ENCODE measurements at places on chromosomes 12 and 14.

- DNase-seq = peak; percentile 39
Observed at GRCh38 chr12:132489078-132489601, 811 bp upstream of the FBRSL1 start.

GRCh38 chr14:95480109-95480886 is 36.2 kb downstream of the SYNE3 start:
- no peak for DNase-seq

DNA sequence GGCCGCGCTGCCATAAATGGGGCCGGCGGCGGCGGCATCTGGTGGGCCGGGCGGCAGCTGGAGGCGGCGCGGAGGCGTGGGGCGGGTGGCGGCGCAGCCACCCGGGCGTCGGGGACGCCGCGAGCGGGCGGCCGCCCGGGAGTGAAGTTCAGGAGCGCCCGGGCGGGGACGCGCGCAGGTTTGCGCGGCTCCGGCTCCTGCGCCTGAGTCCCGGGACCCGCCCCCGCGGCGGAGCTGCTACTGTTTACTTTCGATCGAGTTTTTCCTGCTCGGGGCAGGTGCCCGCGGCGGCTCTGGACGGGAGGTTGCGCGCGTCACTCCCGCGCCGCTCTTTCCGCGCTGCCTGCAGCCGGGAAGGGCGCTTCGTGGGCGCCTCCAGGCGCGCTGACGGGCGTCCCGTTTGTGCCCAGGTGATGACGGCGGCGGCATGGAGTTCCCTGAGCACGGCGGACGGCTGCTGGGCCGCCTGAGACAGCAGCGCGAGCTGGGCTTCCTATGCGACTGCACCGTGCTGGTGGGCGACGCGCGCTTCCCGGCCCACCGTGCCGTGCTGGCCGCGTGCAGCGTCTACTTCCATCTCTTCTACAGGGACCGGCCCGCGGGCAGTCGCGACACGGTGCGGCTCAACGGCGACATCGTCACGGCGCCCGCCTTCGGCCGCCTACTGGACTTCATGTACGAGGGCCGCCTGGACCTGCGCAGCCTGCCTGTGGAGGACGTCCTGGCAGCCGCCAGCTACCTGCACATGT is at the start of gene ZBTB42:
Gene ZBTB42, plus strand, starts transcription at position 331 of the 749 bp plus-strand sequence. Its CDS starts 97 bp downstream, at position 428.
- no peak for DNase-seq

- DNase-seq = no peak
Observed at GRCh38 chr12:20800160-20800559, 10.3 kb upstream of the SLCO1B3 start.

GRCh38 chr14:92690171-92691011 is 58.0 kb downstream of the LGMN start:
- no peak for DNase-seq

DNA sequence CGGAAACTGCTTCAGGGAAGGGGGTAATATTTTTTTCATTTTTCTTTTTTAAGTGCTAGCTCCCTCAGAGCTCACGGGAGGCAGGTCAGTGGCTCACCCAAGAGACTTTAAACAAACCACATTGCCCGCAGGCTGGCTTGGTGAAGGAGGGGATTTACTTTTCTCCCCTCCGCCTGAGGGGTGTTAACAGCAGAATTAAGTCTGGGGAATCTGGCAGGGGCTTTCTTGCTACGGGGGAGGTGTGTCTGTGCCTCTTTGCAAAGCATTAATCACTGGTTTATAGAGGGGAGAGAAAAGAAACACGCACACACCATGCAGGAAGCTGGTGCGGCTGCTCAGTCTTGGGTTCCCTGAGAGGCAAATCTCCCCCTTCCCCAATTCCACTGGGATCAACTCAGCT is 26.2 kb upstream of the TBX3 start:
- no peak for DNase-seq

GRCh38 chr12:69688471-69689427 is 10.4 kb downstream of the BEST3 start:
- no peak for DNase-seq

DNA sequence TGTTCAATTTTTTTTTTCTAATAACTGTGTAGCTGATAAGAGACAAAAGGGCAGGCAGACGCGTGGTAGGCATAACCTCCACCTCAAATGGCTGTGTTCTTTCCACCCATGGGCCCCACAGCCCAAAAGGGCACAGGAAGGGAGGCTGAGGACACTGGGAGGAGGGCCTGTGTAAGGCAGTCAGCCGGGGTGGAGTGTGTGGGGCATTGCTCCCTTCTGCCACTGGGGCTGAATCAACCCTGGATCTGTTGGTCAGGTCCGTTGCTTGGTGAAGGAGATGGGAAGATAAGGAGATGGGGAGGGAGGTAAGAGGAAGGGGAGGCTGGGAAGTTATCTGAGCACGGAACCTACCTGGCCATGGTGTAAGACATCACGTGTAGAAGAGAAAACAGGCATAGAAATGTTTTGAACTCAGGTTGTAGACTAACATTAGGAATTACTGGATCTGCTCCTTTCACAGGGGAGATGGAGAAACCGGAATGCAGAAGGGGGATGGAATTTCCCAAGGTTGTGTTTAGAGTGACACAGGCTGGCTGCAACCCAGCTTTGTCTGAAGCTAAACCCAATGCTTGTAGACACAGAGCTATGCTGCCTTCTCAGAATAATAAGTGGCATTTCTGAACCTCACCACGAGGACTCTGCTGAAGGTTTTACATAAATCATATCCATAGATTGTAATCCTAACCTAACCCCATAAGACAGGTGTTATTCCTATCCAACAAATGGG is 138.5 kb upstream of the NOS1 start:
- DNase-seq = no peak

DNA sequence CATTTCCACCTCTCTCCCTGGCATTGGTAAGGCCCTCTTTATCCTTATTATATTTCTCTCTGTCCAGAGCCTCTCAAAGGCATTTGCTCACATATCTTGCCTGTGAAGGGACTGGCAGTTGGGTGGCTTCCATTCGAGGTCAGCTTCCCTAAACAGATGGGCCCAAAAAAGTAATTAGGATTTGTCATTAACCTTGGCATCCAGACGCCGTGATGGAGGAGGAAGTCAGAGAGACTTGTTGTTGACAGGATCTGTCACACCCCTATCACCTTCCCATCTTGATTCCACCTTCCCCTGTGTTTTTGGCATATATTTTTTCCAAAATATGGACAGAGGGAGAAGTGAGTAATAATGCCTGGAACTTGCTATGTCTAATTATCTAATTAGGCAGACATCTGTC is 54.0 kb upstream of the OAS1 start:
- no peak for DNase-seq

GRCh38 chr14:37202812-37203211 is 5.1 kb downstream of the MIPOL1 start:
- no peak for DNase-seq

- no peak for DNase-seq
Observed at GRCh38 chr12:91897025-91897515, 248.6 kb downstream of the BTG1 start.

- DNase-seq = no peak
Observed at GRCh38 chr12:15532364-15532977, 210.2 kb downstream of the PTPRO start.

- no peak for DNase-seq
Observed at GRCh38 chr12:6097411-6097810, 27.1 kb downstream of the VWF start.

GRCh38 chr12:101992091-101992490 is 69.7 kb downstream of the WASHC3 start:
- DNase-seq = no peak

- DNase-seq = no peak
Observed at GRCh38 chr12:53063708-53064612, 14.1 kb downstream of the TNS2 start.

DNA sequence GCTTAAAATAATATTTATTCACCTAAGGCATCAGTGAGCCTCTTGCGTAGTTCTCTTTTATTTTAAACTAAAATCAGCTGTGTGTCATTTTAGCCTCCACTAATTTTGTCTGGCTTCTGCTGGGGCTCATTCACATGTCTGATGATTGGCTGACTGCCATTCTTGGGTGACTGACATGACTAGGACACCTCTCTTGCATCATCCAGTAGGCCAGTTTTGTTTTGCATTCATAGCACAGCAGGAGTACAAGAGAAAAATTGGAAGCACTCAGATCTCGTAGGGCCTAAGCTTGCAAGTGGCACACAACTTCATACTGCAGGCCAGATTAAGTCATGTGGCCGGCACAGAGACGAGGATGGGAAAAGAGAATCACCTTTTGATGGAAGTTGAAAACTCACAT is 1226.5 kb downstream of the GALC start:
- DNase-seq = no peak

DNA sequence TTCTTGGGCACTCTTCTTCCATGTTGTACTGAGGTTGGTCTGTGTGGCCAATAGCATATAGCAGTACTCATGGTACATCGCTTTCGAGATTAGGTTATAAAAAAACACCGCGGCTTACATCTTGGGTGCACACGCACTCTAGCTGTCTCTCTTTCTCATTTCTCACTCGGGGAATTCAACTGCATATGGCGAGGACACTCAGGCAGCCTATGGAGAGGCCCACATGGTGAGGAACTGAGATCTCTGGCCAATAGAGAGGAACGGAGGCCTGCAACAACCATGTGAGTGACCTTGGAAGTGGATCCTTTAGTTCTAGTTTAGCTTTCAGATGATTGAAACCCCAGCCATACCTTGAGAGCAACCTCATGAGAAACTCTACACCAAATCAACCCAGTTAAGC is 45.6 kb downstream of the USP15 start:
- DNase-seq = no peak

DNA sequence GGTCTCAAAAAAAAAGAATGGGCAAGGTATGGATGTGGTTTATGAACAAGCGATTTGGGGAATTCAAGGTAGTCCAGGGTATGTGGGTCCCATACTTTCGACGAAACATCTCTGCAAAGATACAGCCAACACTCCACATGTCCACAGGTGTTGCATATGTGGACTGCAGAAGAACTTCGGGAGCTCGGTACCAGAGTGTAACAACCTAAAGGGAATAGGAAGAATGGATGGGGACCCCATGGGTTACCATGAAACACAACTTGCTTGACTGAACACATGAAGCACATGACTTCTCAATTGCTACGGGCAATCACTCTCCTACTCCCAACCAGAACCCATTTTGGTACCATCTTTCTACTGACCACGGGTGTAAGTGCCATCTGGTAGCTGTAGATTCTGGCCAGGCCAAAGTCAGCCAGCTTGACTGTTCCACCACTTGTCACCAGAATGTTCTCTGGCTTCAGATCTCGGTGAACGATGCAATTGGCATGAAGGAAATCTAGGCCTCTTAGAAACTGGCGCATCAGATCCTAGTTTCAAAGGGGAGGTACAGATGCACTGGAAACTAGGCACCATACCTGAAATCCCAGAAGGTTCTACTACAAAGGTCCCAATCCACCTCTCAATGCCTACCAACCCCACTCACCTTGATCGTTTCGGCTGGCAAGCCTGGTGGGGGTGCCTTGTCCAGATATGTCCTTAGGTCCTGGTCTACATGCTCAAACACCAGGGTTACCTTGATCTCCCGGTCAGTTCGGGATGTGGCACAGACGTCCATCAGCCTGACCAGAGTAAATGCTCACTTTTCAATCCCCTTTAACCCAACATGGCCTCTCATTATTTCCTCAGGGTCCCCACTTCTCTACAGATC is 1.3 kb downstream of the CDK4 start:
- no peak for DNase-seq

- no peak for DNase-seq
Observed at GRCh38 chr14:22280497-22281316, 308.3 kb downstream of the DAD1 start.

DNA sequence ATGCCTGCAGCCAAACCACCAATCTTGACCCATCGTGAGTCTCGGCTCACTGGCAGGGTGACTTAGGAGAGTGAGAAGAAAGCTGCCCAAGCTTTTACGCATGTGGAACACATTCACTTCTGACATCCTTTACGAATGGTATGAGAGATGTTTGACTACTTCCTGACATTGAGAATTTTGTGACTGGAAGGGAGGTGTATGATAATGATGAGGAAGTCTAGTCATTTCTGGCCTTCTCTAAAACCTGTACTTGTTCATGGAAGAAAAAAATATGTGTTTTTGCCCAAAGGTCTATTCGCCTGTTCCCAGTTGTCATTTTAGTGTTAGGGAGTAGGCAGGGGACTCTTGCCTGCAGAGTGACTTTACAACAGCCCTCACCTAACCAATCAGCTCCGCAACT is 227.2 kb upstream of the ATP2B1 start:
- DNase-seq = no peak

- no peak for DNase-seq
Observed at GRCh38 chr12:75137896-75138295, 71.7 kb downstream of the KCNC2 start.

DNA sequence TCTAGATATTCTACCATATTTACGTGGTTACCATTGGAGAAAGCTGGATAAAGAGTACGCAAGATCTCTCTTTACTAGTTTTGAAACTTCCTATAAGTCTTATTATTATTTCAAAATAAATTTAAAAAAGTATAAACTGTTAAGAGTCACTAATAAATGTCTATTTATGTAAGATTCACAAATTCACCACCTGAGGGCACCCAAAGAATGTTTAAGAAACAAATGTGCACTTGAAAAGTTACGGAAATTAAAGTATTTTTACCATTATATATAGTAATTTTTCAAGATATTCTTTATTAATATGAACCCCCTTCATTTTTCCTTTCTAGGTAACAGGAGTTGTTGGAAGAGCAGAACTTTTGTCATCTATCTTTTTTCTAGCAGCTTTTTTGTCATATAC is 11.9 kb downstream of the TMTC3 start:
- DNase-seq = no peak

DNA sequence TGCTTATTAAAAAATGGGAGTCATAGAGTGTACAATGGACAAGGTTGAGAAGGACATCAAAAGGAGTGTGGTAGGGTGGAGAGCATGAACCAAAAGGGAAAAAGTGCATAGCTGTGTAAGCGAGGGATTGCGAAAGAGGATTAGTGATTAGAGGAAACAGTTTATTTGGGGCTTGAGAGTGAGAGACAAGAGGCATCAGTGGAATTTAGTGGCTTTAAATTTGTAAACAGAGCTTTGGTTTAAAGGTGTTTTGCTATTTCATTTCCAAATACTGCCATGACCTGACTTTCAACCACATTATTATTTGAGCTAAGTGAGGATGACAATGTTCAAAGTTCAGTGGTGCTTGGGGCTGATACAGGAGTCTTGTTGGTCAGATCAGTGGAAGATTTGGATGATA is 53.4 kb downstream of the SLC16A7 start:
- no peak for DNase-seq

GRCh38 chr12:104656921-104657320 is 200.2 kb downstream of the CHST11 start:
- no peak for DNase-seq
